ENCODE measurements at places on chromosomes 7 and 10.
A peak's percentile ranks its signal among the peaks of the same experiment; 100 is the strongest.

DNA sequence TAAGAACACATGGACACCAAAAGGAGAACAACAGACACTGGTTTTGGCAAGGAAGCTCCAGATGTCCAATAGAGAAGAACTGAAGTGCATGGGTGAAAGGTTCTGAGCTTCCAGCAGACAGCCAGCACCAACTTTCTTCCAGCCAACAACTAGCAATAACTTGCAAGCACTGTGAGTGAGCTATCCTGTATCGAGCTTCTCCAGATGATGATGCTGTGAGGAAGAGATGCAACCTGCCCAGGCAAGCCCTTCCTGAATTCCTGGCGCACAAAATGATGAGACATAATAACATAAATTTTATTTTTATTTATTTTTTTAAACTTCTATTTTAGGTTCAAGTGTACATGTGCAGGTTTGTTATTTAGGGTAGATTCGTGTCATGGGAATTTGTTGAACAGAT, 692.1 kb downstream of the DNAJB9 start:
- H3K27ac ChIP-seq: no peak overlapping the region
- no peaks in the 10 kb centered on the region for H3K4me1 ChIP-seq
- H3K4me3 ChIP-seq: no peak overlapping the region
- H3K27me3 ChIP-seq: no peaks in the 10 kb centered on the region
- H3K36me3 ChIP-seq: no peaks in the 10 kb centered on the region
- DNase-seq: no peak

- H3K36me3 ChIP-seq: no peaks in the 10 kb centered on the region
- no peak overlapping the region for H3K4me3 ChIP-seq
- H3K27ac ChIP-seq: no peak overlapping the region
- H3K4me1 ChIP-seq: peaks cover 9% of the 10 kb centered on the region
These were observed 158.5 kb downstream of the HERPUD2 start for GRCh38 chr7:35536396-35536826.

GRCh38 chr10:13698217-13698616, 111.5 kb downstream of the PRPF18 start:
- H3K27me3 ChIP-seq: no peaks in the 10 kb centered on the region
- H3K4me3 ChIP-seq: no peak overlapping the region
- DNase-seq: no peak
- H3K4me1 ChIP-seq: no peaks in the 10 kb centered on the region
- no peak overlapping the region for H3K27ac ChIP-seq
- peaks cover 65% of the 10 kb centered on the region for H3K36me3 ChIP-seq

DNA sequence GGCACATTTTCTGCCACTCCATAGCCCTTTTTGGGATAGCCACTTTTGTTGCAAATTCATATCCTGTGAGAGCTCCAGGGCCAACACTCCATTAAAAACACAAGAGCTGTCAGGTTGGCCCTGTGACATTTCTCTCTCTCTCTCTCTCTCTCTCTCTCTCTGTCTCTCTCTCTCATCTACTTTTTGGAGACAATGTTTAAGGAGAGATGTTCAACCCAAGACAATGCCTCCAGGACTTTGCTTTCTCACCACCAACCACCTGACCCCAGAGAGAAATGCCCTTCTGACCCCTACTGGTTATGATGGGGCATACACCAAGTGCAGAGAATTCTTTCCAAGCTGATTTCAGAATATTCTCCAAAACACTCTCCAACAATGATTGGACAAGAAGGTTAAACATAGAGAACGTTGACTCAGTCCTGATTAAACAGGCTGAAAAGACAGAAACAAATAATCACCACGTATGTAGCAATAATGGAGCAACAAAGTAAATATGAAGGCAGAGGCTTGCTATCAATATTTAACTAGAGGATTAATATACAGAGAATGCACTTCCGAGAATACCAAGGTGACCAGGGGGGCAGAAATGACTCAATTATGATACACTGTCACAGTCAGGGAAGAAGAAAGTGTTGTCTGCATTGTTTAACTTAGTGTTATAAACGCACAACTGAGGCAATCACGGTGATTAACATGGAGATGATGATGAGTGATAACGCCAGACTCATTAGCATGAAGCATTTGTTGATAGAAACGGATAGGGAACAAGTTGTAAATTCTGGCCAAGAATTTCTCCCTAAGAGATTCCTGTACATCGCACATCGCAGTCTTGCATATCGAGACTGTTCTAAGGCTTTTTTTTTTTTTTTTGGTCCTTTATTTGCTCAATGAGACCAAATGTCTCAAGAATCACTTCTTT, 178.5 kb downstream of the NRP1 start:
- peaks cover 10% of the 10 kb centered on the region for H3K4me1 ChIP-seq
- no peaks in the 10 kb centered on the region for H3K27me3 ChIP-seq
- H3K27ac ChIP-seq: no peak overlapping the region
- H3K36me3 ChIP-seq: no peaks in the 10 kb centered on the region
- DNase-seq: peak; percentile 57
- no peak overlapping the region for H3K4me3 ChIP-seq

GRCh38 chr10:119370111-119370741, 162.9 kb downstream of the GRK5 start:
- peak overlapping the region; percentile 86 for H3K27ac ChIP-seq
- peaks cover 3% of the 10 kb centered on the region for H3K36me3 ChIP-seq
- peaks cover 58% of the 10 kb centered on the region for H3K4me1 ChIP-seq
- DNase-seq: no peak

- no peaks in the 10 kb centered on the region for H3K36me3 ChIP-seq
- no peaks in the 10 kb centered on the region for H3K4me1 ChIP-seq
- H3K27me3 ChIP-seq: no peaks in the 10 kb centered on the region
- no peak overlapping the region for H3K27ac ChIP-seq
- H3K4me3 ChIP-seq: no peak overlapping the region
These were observed 423.6 kb downstream of the PHTF2 start for GRCh38 chr7:78222001-78222751.

DNA sequence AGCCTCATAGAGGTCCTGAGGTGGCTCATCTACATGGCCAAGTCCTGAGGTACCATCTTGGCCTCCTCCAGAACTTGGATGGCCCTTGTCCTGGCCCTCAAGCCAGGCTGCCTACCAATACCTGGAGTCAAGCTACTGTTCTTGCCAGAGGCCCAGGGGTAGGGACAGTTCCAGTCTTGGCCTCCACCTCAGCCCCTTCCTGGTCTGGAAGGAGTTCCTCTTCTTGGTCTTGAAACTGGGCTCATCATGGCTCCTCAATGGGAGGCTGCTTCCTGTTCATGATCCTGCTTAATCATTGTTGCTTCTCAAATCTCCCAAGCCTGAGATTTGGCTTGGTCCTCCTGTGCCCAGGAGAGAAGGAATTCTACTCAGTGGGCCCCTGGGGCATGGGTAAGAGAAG, 3.9 kb downstream of the HPS6 start:
- peaks cover 29% of the 10 kb centered on the region for H3K4me1 ChIP-seq
- H3K36me3 ChIP-seq: peaks cover 37% of the 10 kb centered on the region
- no peak overlapping the region for H3K27ac ChIP-seq

DNA sequence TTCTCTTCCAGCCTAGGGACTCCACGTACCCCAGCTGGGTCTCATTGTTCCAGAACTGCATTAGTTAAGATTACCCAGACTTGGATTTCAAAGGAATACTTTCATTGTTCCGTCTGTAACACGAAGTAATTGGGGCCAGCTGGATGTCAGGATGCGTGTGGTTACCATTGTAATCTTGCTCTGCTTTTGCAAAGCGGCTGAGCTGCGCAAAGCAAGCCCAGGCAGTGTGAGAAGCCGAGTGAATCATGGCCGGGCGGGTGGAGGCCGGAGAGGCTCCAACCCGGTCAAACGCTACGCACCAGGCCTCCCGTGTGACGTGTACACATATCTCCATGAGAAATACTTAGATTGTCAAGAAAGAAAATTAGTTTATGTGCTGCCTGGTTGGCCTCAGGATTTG, 21.0 kb downstream of the LRRC17 start:
- H3K4me1 ChIP-seq: peaks cover 16% of the 10 kb centered on the region
- H3K27ac ChIP-seq: peak overlapping the region; percentile 85
- no peaks in the 10 kb centered on the region for H3K36me3 ChIP-seq
- H3K4me3 ChIP-seq: peak overlapping the region; percentile 14
- peak; percentile 91 for DNase-seq
- no peaks in the 10 kb centered on the region for H3K27me3 ChIP-seq

DNA sequence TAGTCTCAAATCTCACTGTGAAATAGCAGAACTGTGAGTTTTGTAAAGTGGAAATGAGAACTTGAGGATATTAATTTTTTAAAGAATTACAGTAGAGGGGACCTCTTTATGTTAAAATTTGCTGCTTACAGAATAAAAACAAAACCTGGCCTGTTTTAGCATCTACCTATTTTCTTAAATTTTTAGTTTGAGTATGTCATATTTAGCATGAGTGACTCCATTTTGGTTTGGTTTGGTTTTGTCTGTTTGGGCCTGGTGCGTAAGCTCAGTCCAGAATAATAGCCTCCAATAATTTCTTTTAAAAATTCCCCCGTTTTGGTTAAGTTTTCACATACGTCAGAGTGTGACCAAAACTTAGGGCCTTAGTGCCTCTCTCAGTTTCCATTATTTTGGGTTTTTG, 152.0 kb upstream of the ZNF92 start:
- no peaks in the 10 kb centered on the region for H3K4me1 ChIP-seq
- DNase-seq: no peak
- H3K27me3 ChIP-seq: no peaks in the 10 kb centered on the region

DNA sequence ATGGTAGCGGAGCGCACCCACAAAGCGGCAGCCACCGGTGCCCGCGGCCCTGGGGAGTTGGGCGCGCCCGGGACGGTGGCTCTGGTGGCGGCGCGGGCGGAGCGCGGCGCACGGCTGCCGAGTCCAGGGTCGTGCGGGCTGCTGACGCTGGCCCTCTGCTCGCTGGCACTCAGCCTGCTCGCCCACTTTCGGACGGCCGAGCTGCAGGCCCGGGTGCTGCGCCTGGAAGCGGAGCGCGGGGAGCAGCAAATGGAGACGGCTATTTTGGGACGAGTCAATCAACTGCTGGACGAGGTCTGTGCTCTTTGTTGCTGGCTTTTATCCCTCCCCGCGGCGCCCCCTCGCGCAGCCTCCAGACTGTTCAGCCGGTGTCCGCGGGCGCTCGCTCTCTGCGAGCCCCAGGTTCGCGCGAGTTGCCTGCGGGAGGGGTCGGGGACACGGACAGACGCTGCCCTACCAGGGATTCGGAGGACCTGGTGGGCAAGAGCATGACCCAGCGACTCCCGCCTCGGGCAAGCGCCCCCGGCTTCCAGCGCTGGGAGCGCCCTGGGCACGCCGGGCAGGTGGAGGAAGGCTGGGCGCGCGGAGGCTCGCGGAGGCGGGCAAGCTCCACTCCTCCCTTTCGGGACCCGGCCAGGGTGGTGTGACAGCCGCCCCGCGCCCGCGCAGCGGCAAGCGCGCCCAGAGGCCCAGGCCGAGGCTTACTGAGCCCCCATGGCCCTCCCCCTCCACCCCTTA, 887 bp downstream of the COL13A1 start:
- no peaks in the 10 kb centered on the region for H3K36me3 ChIP-seq
- no peak for DNase-seq
- H3K27ac ChIP-seq: no peak overlapping the region
- H3K4me3 ChIP-seq: peak overlapping the region; percentile 63
- peaks cover 43% of the 10 kb centered on the region for H3K27me3 ChIP-seq

- H3K27me3 ChIP-seq: no peaks in the 10 kb centered on the region
- H3K27ac ChIP-seq: no peak overlapping the region
- H3K4me3 ChIP-seq: no peak overlapping the region
These were observed 13.9 kb downstream of the CROT start for GRCh38 chr7:87359366-87359765.

- H3K4me1 ChIP-seq: peaks cover 9% of the 10 kb centered on the region
- DNase-seq: no peak
- no peak overlapping the region for H3K4me3 ChIP-seq
- H3K36me3 ChIP-seq: no peaks in the 10 kb centered on the region
- no peak overlapping the region for H3K27ac ChIP-seq
- no peaks in the 10 kb centered on the region for H3K27me3 ChIP-seq
These were observed 27.3 kb downstream of the SNX10 start for GRCh38 chr7:26318921-26319320.

- H3K4me3 ChIP-seq: no peak overlapping the region
- H3K36me3 ChIP-seq: peaks cover 6% of the 10 kb centered on the region
- no peaks in the 10 kb centered on the region for H3K4me1 ChIP-seq
- peak; percentile 49 for DNase-seq
- H3K27me3 ChIP-seq: no peaks in the 10 kb centered on the region
These were observed 28.8 kb downstream of the MIOS start for GRCh38 chr7:7595451-7595850.

DNA sequence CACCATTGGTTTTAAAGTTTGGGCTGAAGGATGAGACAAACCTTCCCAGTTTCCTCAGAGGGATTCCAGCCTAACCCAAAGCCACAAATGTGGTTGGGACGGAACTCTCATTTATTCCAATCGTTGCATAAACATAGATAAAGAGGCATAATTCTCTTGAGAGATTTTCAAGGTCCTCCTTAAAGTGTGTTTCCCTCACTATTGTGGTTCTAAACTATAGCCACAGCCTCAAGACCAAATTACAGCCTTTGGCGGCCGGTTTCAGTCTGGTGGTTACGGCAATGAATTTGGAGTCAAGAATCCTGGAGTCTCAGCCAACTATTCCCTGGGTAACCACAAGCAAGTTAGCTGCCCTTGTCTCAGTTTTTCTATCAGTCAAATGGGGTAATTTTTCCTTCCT, 42.6 kb downstream of the SEM1 start:
- H3K4me1 ChIP-seq: no peaks in the 10 kb centered on the region
- peaks cover 14% of the 10 kb centered on the region for H3K36me3 ChIP-seq
- no peak overlapping the region for H3K4me3 ChIP-seq
- no peaks in the 10 kb centered on the region for H3K27me3 ChIP-seq
- DNase-seq: no peak
